ENCODE measurements at places on chromosomes 7 and 10.

DNA sequence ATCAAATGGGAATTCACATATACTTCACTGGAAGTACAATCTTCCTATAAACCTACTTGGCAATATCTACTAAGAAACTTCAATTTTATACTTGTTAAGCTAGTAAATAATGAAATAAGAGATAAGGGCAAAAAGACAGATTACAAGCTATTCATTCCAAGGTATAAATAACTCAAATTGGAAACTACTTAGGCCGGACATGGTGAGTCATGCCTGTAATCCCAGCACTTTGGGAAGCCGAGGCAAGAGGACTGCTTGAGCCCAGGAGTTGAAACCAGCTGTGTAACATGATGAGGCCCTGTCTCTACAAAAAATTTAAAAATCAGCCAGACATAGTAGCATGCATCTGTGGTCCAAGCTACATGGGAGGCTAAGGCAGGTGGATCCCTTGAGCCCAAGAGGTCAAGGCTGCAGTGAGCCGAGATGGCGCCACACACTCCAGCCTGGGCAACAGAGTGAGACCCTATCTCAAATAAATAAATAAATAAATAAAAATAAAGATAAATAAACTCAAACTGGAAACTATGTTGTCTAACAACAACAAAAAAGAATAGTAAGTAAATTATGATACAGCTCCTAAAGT, 37.6 kb downstream of the ARHGAP21 start:
- peak; percentile 5 for DNase-seq

GRCh38 chr7:35909870-35910357, 109.1 kb downstream of the SEPTIN7 start:
- DNase-seq, result no peak

DNA sequence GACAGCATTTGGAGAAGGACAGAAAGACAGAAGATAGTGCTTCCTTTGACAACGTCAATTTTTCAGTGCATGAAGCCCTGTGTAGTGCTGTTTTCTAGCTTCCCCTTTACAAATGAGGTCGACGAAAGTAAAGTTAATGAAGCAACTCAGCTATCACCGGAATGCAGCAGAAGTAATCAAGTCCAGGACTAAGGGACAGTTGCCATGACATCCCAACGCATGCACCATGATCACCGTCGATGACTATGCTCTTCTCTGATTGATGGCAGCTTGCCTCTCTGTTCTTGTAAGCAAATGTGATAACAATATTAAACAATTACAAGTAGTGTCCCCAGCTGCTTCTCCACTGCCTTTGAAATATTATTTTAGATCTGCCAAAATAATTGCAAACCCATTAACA, 205.8 kb downstream of the FRMD4A start:
- DNase-seq, result no peak

DNA sequence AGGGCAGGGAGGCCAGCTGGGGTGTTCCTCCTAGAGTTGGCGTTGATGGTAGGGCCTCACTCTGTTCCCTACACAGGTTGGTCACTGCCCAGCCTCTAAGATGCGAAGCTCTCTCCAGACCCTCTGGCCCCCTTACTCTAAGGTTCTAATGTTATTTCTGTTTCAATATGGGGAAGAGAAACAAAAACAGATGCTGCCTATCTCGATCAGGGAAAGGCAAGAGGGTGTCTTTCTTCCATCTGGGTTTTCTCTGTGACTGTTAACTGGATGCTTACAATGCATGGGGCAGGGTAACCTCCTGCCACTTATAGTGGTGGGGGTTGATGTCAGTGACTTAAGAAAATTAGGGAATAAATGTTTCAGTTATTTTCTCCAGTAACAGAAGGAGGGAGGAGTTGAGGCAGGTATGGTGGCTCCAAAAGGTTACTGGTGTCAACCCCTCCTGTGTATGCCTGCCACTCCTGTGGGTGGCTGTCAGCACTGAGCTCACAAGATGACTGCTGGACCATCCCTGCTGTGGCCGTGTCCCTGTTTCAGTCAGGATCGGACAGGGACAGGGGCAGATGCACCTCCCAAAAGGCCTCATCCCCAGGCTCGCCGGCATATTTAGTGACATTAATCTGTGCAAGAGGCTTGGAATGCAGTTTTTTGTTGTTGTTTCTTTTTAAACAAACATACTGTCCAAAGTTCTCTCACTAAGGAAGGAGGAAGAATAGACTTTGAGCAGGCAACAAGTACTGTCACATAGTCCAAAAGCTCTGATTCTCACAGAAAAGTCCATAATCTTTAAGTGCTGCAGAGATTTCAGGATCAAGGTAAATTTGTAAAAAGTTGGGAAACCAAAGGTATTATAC, 39.6 kb upstream of the SYPL1 start:
- DNase-seq, result no peak

DNA sequence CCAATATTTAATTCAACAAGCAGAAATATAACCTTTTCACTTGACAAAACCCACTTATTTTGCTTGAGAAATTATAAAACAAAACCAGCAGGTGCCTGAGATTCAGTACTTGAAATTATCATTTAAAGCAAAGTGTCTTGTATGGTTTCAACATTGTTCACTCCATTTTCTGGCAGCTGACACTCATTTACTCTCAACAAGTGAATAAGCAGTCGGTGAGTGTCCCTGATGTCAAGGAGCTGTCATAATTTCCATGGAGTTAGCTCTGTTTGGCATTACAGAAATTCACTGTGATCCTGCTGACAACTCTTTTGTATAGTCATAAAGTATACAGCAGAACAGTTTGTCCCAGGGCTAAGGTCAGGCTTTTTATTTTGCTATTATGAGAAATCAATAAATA, 490.0 kb downstream of the CNTNAP2 start:
- no peak for DNase-seq

- DNase-seq, result no peak
Measured at GRCh38 chr7:42611289-42611928, 300.5 kb downstream of the C7orf25 start.

- no peak for DNase-seq
Measured at GRCh38 chr7:28509251-28510025, 97.1 kb downstream of the CREB5 start.

GRCh38 chr10:73872190-73872710, 2.1 kb downstream of the CAMK2G start:
- no peak for DNase-seq

GRCh38 chr10:114893251-114893650, 44.7 kb upstream of the TRUB1 start:
- no peak for DNase-seq

GRCh38 chr10:113096128-113096996, 146.3 kb downstream of the TCF7L2 start:
- DNase-seq, result no peak

GRCh38 chr7:114711241-114711640, 210.7 kb upstream of the MDFIC start:
- DNase-seq, result no peak

- DNase-seq, result no peak
Measured at GRCh38 chr7:37491919-37492694, 43.4 kb upstream of the ELMO1 start.

DNA sequence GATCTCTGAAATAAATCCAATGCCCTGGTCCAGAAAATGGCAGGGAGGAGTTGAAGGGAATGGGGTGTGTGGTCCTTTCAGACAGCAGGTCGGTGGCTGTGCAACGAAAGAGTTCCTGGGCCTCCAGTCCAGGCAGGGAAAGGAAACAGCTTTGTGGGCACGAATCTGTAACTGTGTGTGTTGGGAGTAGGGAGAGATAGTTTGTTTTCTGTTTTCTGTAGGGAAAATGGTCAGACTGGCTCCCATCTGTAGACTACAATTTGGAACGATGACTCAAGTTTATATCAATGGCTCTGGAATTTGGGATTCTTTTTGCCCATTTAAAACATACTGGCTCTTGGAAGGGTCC, 2.6 kb upstream of the HOXA9 start:
- DNase-seq, result no peak

- DNase-seq, result no peak
Measured at GRCh38 chr10:48613016-48613415, 8.1 kb upstream of the ARHGAP22 start.

DNA sequence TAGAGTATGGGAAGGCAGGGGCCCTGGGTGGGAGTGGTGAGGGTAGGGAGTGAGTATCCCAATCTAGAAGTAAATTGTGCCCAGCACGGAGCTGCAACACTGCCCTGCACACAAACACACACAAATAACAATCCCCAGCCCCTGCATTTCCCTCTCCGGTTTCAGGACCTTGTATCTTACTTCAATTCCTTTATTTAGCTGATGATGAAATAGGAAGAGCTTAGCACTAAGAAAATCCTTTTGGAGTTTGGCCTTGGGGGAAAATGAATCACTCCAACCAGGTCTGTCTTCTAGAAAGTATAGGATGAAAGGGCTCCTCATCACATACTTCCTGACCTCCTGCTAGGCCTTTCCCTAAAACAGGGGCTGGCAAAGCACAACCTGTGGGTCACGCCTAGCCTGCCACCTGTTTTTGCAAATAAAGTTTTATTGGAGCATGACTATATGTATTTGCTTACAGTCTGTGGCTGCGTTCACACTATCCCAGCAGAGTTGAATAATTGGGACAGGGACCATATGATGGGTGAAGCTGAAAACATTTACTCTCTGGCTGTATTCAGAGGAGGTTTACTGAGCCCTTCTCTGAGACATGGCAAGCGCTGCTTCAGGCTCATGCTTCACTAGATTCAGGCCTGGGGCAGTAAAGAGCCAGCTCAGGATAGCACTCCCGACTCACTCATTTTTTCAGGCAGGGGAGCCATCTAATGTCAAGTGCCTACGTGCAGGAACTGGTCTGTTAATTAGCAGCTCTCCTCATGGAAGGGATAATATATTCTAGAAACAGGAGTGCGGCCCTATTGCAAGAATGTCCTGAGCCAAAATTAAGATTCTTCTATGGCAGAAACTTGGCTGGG, 111.0 kb downstream of the EGFR start:
- DNase-seq, result peak; percentile 45

DNA sequence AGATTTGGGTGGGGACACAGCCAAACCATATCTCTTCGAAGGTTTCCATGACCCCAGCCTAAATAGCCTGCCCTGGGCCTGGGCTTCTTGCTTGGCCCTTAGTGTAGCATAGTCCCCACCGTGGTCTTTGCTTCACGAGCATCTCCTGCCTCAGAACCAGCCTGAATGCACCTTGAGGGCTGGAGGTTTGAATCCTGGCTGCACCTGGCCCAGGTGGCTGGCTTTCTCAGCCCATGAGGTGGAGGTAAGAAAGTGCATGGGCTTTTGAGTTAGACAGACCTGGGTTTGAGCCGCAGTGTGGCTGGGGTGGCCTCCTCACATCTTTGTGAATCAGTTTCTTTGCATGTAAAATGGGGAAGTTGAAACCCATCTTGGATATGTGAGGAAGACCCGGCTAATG, 24.2 kb upstream of the PCBD1 start:
- no peak for DNase-seq

Measured in amniotic stem cell (primary cell).